ENCODE measurements at places on chromosomes 6 and 20. TPM values are rescaled to one million over a fixed set of nuclear protein-coding genes. Genes with fewer than 3 reads are reported as not detected.

GNRH2 gene
- not detected for total RNA-seq

MICB gene
- total RNA-seq, result 20.7 TPM

CDH4 gene
- total RNA-seq, result 0.28 TPM

CD109 gene
- total RNA-seq, result 5.8 TPM

PRRT1 gene
- total RNA-seq, result not detected

NELFCD gene
- 39.7 TPM for total RNA-seq

MCHR2 gene
- total RNA-seq, result not detected

ADTRP gene
- 1.1 TPM for total RNA-seq
